ENCODE measurements at places on chromosomes 3 and 15. TPM values are rescaled to one million over a fixed set of nuclear protein-coding genes. Genes with fewer than 3 reads are reported as not detected.

Gene PLOD2
- total RNA-seq = 109 TPM

DNA sequence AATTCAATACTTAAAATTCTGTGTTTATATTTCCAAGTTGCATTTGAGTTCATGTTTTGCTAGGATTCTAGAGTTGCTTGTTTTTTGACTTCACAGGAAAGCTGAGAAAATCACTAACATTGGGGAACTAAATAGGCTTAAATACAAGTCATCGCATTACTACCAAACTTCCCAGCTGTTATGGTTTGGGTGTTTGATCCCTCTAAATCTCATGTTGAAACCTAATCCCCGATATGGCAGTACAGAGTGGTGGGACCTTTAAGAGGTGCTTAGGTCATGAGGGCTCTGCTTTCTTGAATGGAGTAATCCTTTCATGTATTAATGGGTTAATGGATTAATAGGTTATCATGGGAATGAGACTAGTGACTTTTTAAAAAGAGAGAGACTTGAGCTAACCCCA, 77.2 kb upstream of the ARPP21 start:
- no peak overlapping the region for H3K4me3 ChIP-seq
- no peak for DNase-seq
- H3K27me3 ChIP-seq = no peaks in the 10 kb centered on the region
- H3K27ac ChIP-seq = no peak overlapping the region
- no peaks in the 10 kb centered on the region for H3K36me3 ChIP-seq

- peaks cover 2% of the 10 kb centered on the region for H3K36me3 ChIP-seq
- H3K4me3 ChIP-seq = no peak overlapping the region
- H3K27ac ChIP-seq = no peak overlapping the region
- no peaks in the 10 kb centered on the region for H3K4me1 ChIP-seq
- peak; percentile 22 for DNase-seq
Observed at GRCh38 chr3:128353361-128353965, 113.2 kb downstream of the DNAJB8 start.

- peaks cover 9% of the 10 kb centered on the region for H3K4me1 ChIP-seq
- DNase-seq = no peak
- no peaks in the 10 kb centered on the region for H3K27me3 ChIP-seq
- H3K4me3 ChIP-seq = no peak overlapping the region
- H3K36me3 ChIP-seq = no peaks in the 10 kb centered on the region
- no peak overlapping the region for H3K27ac ChIP-seq
Observed at GRCh38 chr15:51226576-51227210, 111.7 kb downstream of the CYP19A1 start.

- H3K4me3 ChIP-seq = no peak overlapping the region
- no peak for DNase-seq
- no peaks in the 10 kb centered on the region for H3K36me3 ChIP-seq
- no peaks in the 10 kb centered on the region for H3K27me3 ChIP-seq
- no peak overlapping the region for H3K27ac ChIP-seq
Observed at GRCh38 chr3:42387802-42388651, 22.4 kb downstream of the LYZL4 start.

- DNase-seq = peak; percentile 35
- no peaks in the 10 kb centered on the region for H3K36me3 ChIP-seq
- no peaks in the 10 kb centered on the region for H3K27me3 ChIP-seq
- H3K4me1 ChIP-seq = no peaks in the 10 kb centered on the region
Observed at GRCh38 chr3:126136428-126137220, 43.8 kb downstream of the ALDH1L1 start.

Gene MGA
- total RNA-seq = 44.1 TPM

GRCh38 chr15:83110381-83110780, 2.9 kb downstream of the TM6SF1 start:
- H3K4me1 ChIP-seq = no peaks in the 10 kb centered on the region
- H3K4me3 ChIP-seq = no peak overlapping the region
- no peak for DNase-seq
- no peaks in the 10 kb centered on the region for H3K27me3 ChIP-seq
- no peaks in the 10 kb centered on the region for H3K36me3 ChIP-seq
- no peak overlapping the region for H3K27ac ChIP-seq

DNA sequence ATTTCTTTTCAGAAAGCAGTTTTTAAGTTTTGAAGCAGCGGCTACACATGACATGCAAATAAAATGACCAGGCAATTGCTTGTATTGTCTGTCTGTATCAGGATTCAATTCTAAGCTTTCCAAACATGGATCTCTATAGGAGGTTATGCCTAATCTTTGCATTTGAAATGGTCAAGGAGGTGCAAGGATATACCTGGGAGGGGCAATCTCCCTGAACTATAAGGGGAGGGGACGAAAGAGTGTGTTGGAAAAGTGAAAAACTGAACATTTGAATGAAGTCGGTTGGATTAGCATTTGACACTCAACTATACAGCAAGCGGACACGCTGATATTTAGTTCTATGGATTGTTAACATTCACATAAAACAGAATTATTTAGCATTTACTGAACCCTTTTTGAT, 11.7 kb downstream of the ROBO2 start:
- H3K4me3 ChIP-seq = no peak overlapping the region
- no peaks in the 10 kb centered on the region for H3K4me1 ChIP-seq
- no peaks in the 10 kb centered on the region for H3K27me3 ChIP-seq

DNA sequence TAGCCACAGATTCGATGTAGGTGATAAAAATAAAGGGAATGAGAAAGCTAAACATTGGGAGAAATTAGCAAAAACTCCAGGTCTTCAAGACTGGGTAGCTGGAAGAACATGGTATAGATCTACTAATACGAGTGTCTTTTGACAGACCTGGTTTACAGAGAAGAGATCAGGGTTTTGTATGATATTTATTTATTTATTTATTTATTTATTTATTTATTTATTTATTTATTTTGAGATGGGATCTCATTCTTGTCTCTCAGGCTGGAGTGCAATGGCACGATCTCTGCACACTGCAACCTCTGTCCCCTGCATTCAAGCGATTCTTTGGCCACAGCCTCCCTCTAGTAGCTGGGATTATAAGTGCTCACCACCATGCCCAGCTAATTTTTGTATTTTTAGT, 448.4 kb downstream of the CNTN4 start:
- no peak overlapping the region for H3K4me3 ChIP-seq
- no peaks in the 10 kb centered on the region for H3K27me3 ChIP-seq
- no peaks in the 10 kb centered on the region for H3K4me1 ChIP-seq
- H3K27ac ChIP-seq = no peak overlapping the region

DNA sequence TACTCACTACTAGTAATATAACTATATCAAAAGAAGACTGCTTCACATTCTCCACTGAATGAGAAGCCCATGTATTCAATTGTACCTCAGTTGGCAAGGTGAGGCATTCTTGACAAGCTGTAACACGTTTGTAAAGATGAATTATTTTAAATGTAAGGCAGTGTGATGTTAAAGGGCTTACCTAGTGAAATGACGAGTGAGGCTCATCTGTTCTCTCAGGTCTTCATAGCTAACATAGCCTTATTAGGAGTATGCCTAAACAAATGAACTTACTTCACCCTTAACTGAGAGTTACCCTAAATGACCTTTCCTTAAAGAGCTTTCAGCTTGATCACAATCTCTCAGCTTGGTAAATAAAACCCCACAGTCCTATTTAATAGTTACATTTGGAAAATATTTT, 127.3 kb downstream of the FEZF2 start:
- no peak overlapping the region for H3K27ac ChIP-seq
- H3K36me3 ChIP-seq = peaks cover 5% of the 10 kb centered on the region
- no peak for DNase-seq
- H3K27me3 ChIP-seq = no peaks in the 10 kb centered on the region

Gene PRSS50
- not detected for total RNA-seq

Gene GOLGA8J
- total RNA-seq = 1.5 TPM

GRCh38 chr3:175818811-175819464, 959.8 kb downstream of the NAALADL2 start:
- no peaks in the 10 kb centered on the region for H3K4me1 ChIP-seq
- H3K27ac ChIP-seq = no peak overlapping the region
- no peak for DNase-seq

- H3K27ac ChIP-seq = no peak overlapping the region
- DNase-seq = no peak
- no peaks in the 10 kb centered on the region for H3K4me1 ChIP-seq
- no peak overlapping the region for H3K4me3 ChIP-seq
- no peaks in the 10 kb centered on the region for H3K27me3 ChIP-seq
Observed at GRCh38 chr3:135706758-135707375, 258.7 kb upstream of the PPP2R3A start.

Gene CSK
- 34.9 TPM for total RNA-seq

DNA sequence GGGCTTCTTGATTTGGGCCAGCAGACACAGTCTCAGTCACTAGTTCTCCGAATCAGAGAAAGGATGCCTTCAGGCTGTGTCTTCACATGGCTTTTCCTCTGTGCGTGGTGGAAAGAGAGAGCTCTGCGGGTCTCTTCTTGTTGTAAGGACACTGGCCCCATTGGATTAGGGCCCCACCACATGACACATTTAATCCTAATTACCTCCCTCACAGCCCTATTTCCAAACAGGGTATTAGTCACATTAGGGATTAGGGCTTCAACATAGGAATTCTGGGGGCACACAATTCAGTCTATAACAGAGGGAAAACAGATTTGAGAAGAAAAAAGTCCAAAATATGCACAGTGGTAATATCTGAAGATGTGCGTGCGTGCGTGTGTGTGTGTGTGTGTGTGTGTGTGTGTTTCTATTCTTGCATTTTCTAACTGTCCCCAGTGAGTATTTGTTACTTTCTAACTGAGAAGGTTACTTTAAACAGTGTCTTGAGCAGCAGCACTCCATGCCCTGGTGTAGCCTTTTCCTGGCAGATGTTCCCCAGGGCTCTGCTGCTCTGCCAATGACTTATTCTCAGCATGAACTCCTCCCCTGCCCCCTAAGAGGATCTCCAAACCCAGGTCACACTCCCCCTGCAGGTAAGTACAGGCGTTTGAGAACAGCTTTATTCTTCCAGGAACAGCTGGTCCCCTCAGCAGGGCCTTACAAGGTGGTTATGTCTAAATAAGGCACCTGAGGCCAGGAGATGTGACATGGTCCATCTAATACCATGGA, 72.9 kb downstream of the RPL39L start:
- no peak overlapping the region for H3K4me3 ChIP-seq
- no peak overlapping the region for H3K27ac ChIP-seq
- H3K27me3 ChIP-seq = no peaks in the 10 kb centered on the region
- no peak for DNase-seq
- peaks cover 4% of the 10 kb centered on the region for H3K36me3 ChIP-seq
- H3K4me1 ChIP-seq = no peaks in the 10 kb centered on the region

DNA sequence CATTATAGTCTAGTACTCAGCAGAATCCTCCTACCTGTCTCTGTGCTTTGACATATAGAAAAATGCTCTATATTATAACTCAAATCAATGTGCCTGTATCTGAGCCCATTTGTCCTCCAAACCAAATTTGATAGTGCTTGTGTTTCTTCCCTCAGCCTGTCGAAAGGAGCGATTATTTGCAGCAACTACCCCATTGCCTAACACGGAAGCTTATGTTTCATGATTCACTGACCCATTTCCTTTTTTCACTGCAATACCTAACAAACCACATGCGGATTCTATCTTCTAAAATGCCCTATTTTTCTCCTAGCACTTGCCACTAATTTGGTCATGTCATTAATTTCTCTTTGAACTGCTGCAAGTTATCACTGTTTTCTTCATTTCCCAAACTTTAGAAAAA, 1220.6 kb upstream of the CADM2 start:
- DNase-seq = no peak
- no peak overlapping the region for H3K27ac ChIP-seq
- no peaks in the 10 kb centered on the region for H3K36me3 ChIP-seq
- no peak overlapping the region for H3K4me3 ChIP-seq

DNA sequence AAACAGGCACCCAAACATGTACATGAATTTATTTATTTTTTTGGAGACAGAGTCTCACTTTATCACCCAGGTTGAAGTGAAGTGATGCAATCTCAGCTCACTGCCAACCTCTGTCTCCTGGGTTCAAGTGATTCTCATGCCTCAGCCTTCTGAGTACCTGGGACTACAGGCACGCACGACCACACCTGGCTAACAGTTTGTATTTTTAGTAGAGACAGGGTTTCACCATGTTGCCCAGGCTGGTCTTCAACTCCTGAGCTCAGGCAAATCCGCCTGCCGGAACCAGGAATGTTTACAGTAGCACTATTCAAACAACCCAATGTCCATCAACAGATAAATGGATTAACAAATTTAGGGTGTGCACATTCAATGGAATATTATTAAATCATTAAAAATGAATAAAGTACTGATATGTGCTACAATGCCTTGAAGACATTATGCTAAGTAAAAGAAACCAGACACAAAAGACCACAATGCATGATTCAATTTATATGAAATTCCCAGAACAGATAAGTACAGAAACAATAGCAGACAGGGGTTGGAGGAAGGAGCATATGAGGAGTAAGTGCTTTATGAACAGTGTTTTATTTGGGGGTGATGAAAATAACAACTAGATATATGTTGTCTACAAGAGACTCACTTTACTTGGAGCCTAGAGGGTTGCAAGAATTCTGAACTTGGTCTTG, 1.3 kb downstream of the LEO1 start:
- no peaks in the 10 kb centered on the region for H3K4me1 ChIP-seq
- no peak for DNase-seq
- H3K27me3 ChIP-seq = no peaks in the 10 kb centered on the region
- no peak overlapping the region for H3K4me3 ChIP-seq
- no peak overlapping the region for H3K27ac ChIP-seq

- no peaks in the 10 kb centered on the region for H3K36me3 ChIP-seq
- H3K27me3 ChIP-seq = no peaks in the 10 kb centered on the region
- H3K4me1 ChIP-seq = peaks cover 3% of the 10 kb centered on the region
- peak overlapping the region; percentile 96 for H3K27ac ChIP-seq
- peak; percentile 87 for DNase-seq
- peak overlapping the region; percentile 100 for H3K4me3 ChIP-seq
Observed at GRCh38 chr15:85618956-85619491, 175.7 kb downstream of the KLHL25 start.

DNA sequence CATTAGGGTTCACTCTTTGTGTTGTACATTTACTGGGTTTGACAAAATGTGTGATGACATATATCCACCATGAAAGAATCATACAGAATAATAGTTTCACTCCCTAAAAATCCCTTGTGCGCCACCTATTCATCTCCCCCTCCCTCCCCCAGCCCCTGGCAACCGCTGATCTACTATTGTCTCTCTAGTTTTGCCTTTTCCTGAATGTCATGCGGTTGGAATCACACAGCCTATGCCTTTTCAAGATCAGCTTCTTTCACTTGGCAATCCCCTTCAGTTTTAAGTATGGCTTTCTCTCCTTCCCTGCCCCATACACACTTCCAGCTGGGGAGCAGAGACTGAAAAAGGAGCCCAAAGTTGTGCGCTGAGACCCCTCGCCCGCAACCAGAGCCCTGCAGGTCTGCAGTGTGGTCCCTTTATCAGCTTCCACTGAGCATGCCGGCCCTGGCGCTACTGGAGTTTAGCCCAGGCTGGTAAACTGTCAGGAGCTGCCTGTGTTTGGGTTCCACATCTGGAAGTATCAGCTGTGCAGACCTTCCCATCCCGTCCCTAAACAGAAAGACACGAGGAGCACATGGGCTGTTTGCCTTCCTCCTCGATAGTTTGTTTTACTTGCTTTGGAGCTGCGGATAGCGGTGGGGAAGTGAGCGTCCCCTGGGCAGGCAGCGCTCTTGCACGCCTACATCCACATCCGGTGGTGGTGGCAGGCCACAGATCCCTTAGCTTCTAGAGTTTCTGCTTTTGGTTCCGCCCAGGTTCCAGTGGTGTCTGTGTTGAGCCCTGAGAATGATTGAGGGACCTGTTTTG, 12.3 kb downstream of the BOC start:
- no peak overlapping the region for H3K27ac ChIP-seq
- DNase-seq = no peak
- H3K4me3 ChIP-seq = no peak overlapping the region

Data from aorta (tissue), 5 donors.